Activated CD4-positive, alpha-beta T cell treated with anti-CD3 and anti-CD28 coated beads, Interleukin-2, amount 10 ng/mL, durations not matched to agents 24 days and 14 days (primary cell): ENCODE measurements at places on chromosomes 16 and 17. TPM values are rescaled to one million over a fixed set of nuclear protein-coding genes. Genes with fewer than 3 reads are reported as not detected.

- H3K27ac ChIP-seq, result no peak overlapping the region
- peaks cover 22% of the 10 kb centered on the region for H3K36me3 ChIP-seq
- no peak for DNase-seq
These were observed 2.7 kb upstream of the MVD start for GRCh38 chr16:88665570-88665969.

DNA sequence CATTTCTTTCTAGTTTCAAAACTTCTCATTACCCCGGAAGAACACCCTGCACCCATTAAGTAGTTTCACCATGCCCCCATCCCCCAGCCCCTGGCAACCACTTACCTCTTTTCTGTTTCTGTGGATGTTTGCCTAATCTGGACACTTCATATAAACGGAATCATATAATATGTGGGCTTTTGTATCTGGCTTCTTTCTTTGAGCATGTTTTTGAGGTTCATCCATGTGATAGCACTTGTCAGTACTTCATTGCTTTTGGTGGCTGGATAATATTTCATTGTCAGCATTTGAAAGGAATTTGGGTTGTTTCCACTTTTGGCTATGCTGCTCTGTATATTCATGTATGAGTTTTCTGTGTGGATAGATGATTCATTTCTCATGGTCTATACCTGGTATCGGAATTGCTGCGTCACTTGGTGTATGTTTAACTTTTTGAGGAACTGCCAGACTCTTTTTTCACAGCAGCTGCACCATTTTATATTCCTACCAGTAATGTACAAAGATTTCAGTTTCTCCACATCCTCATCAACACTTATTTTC lies 30.0 kb upstream of the SLC5A10 start:
- peak; percentile 69 for DNase-seq
- H3K36me3 ChIP-seq, result peaks cover 36% of the 10 kb centered on the region
- H3K4me1 ChIP-seq, result peaks cover 51% of the 10 kb centered on the region
- H3K27ac ChIP-seq, result peak overlapping the region; percentile 90
- H3K27me3 ChIP-seq, result no peaks in the 10 kb centered on the region

GRCh38 chr17:16478649-16479048 lies 13.3 kb downstream of the LRRC75A start:
- H3K4me3 ChIP-seq, result no peak overlapping the region
- H3K27ac ChIP-seq, result no peak overlapping the region
- H3K36me3 ChIP-seq, result no peaks in the 10 kb centered on the region
- no peak for DNase-seq
- no peaks in the 10 kb centered on the region for H3K27me3 ChIP-seq

DNA sequence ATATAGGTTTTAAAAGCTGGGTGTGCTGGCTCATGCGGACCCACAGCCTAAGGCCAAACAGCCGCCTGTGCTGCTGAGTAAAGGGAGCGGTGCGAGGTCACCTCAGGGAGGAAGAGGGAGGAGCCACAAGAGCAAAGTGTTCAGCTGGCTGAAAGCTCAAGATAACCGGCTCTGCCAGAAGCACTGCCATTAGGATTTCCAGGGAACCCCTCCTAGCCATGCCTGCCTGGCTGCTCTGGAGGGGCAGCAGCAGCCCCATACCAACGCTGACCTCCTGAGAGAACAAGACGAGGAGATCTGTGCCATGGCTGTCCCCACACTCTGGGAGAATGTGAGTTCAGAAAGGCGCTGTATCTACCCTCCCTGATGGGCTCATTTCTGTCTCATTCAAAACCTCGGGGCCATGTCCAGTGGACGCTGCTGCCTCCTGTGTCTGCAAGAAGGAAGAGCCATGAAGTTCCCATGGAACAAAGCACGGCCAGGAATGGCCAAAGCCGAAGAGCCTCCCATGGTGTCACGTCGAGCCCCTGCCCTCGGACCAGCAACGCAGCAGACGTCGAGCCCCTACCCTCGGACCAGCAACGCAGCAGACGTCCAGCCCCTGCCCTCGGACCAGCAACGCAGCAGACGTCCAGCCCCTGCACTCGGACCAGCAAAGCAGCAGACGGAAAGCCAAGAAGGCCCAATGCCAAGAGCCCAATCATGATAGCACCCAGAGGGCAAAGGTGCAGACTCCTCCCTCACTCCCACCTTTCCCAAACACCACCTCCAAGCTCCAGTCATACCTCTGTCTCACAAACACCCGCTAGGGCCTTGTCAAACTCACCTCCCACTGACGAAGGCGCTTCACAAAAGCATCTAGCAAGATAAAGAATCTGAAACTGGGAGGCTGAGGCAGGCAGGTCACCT lies 107.0 kb downstream of the ANKRD11 start:
- no peaks in the 10 kb centered on the region for H3K27me3 ChIP-seq
- H3K27ac ChIP-seq, result peak overlapping the region; percentile 87
- H3K4me1 ChIP-seq, result peaks cover 55% of the 10 kb centered on the region
- peaks cover 12% of the 10 kb centered on the region for H3K36me3 ChIP-seq
- peak overlapping the region; percentile 71 for H3K4me3 ChIP-seq

DNA sequence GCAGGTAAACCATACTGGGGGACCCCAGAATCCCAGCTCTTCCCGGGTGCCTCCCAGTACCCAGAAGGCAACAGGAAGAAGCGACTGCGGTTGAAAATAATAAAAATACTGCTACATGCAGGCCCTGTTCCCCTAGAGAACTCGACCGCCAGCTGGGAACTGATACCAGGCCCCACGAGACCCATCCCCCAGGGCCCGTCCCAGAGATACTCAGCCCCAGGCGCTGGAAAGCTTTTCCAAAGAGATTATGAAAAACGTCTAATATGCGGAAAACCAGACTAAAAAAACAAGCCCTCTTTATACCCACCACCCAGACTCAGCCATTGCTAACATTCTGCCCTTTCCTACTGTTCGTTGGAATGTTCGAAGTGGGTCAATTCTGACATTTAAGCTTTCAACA lies 12.9 kb upstream of the MEAK7 start:
- no peak overlapping the region for H3K4me3 ChIP-seq
- DNase-seq, result no peak
- peak overlapping the region; percentile 85 for H3K27ac ChIP-seq
- H3K36me3 ChIP-seq, result peaks cover 19% of the 10 kb centered on the region

GRCh38 chr17:41520821-41521521 lies 2.3 kb upstream of the KRT15 start:
- H3K4me1 ChIP-seq, result no peaks in the 10 kb centered on the region
- no peak for DNase-seq
- no peak overlapping the region for H3K27ac ChIP-seq
- H3K27me3 ChIP-seq, result peaks cover 5% of the 10 kb centered on the region
- H3K36me3 ChIP-seq, result no peaks in the 10 kb centered on the region

- no peaks in the 10 kb centered on the region for H3K36me3 ChIP-seq
- H3K4me1 ChIP-seq, result no peaks in the 10 kb centered on the region
- H3K27ac ChIP-seq, result no peak overlapping the region
These were observed 19.8 kb downstream of the CA10 start for GRCh38 chr17:52138752-52139151.

DNA sequence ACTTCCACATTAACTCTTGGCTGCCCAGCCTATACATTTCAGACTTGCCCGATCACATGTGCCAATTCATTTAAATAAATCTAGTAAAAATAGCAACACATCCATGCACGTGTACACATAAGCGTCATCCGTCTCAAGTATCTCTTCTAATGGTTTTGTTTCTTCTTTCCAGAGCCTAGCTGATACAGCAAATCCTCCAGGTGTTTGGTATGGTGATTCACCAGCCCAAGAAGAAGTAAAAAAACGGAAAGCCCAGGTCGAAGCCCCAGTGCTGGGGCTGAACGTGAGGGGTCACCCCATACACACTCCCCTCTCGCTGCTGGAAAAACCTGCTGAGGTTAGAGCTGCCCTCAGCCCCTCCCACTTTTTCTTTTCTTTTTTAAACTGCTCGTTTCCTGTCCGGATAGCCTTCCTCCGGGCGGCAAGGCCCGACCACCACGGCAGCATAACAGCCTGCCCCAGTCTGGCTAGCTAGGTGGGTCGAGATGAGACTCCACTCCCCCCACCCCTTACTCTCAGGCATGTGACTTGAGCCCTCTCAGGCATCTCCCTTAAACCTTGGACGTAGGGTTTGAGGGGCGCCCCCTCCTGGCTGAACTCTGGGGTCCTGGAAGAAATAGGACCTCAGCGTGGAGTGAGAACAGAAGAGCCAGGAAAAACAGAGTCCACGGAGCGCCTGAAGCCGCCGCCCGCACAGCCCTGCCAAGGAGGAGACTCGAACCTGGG lies 13.9 kb upstream of the OR1F1 start:
- peak overlapping the region; percentile 11 for H3K27ac ChIP-seq
- peaks cover 6% of the 10 kb centered on the region for H3K36me3 ChIP-seq
- peak overlapping the region; percentile 76 for H3K4me3 ChIP-seq
- H3K4me1 ChIP-seq, result peaks cover 34% of the 10 kb centered on the region

GRCh38 chr16:17970816-17971331 lies 365.7 kb downstream of the NPIPA8 start:
- no peak for DNase-seq
- no peaks in the 10 kb centered on the region for H3K36me3 ChIP-seq
- H3K27me3 ChIP-seq, result no peaks in the 10 kb centered on the region
- no peak overlapping the region for H3K4me3 ChIP-seq

GRCh38 chr17:76753061-76753961 lies 15.4 kb downstream of the MFSD11 start:
- peaks cover 38% of the 10 kb centered on the region for H3K36me3 ChIP-seq
- no peaks in the 10 kb centered on the region for H3K27me3 ChIP-seq
- peak overlapping the region; percentile 89 for H3K4me3 ChIP-seq
- peak overlapping the region; percentile 92 for H3K27ac ChIP-seq
- H3K4me1 ChIP-seq, result peaks cover 23% of the 10 kb centered on the region

DNA sequence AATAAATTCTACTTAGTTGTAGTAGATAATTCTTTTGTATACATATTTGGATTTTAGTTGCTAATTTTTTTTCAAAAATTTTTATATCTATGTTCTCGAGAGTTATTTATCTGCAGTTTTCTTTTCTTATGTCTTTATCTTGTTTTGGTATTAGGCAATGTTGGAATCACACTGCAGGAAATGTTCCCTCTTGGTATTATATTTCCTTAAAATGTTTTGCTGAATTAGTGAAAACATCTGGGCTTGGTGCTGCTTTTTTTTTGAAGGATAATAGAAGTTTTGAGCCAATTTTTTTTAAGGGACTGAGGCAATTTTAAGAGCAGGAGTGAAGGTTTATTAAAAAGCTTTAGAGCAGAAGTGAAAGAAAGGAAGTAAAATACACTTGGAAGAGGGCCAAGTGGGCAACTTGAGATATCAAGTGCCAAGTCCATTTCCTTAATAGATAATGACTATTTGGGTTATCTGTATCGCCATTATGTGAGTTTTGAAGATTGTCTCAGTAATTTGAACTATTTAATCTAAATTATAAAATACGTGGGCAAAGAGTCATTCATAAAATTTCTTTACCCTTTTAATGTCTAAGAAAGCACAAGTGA lies 1390.1 kb upstream of the CDH8 start:
- no peak overlapping the region for H3K27ac ChIP-seq
- H3K4me1 ChIP-seq, result no peaks in the 10 kb centered on the region
- no peak for DNase-seq
- no peaks in the 10 kb centered on the region for H3K27me3 ChIP-seq
- H3K36me3 ChIP-seq, result no peaks in the 10 kb centered on the region

DNA sequence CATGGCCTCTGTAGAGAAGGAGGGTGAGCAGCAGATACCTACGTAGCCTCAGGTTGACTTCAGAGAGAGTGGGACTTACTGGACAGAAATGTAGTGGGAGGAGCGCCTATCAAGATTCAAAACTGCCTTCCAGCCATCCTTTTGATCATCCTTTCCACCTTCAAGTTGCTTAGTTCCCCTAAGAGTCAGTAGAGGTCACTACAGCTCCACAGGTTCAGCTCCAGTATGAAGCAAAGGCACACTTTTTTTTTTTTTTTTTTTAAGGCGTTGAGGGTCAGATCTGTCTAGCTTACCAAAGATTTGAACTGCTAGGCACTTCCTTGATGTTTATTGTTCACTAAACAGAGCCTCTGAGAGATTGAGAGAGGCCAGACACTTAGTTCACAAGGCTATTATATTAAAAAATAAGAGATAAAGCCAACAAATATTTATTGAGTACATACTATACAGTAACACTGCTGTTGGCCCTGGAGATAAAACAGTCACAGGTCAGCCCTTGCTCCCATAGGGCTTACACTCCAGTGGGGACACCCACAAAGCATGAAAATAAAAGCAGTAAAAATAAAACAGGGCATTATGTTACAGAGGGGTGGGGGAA lies 3.1 kb downstream of the RNF227 start:
- peaks cover 28% of the 10 kb centered on the region for H3K4me1 ChIP-seq
- H3K4me3 ChIP-seq, result peak overlapping the region; percentile 24
- H3K27ac ChIP-seq, result peak overlapping the region; percentile 58
- H3K36me3 ChIP-seq, result peaks cover 47% of the 10 kb centered on the region

DNA sequence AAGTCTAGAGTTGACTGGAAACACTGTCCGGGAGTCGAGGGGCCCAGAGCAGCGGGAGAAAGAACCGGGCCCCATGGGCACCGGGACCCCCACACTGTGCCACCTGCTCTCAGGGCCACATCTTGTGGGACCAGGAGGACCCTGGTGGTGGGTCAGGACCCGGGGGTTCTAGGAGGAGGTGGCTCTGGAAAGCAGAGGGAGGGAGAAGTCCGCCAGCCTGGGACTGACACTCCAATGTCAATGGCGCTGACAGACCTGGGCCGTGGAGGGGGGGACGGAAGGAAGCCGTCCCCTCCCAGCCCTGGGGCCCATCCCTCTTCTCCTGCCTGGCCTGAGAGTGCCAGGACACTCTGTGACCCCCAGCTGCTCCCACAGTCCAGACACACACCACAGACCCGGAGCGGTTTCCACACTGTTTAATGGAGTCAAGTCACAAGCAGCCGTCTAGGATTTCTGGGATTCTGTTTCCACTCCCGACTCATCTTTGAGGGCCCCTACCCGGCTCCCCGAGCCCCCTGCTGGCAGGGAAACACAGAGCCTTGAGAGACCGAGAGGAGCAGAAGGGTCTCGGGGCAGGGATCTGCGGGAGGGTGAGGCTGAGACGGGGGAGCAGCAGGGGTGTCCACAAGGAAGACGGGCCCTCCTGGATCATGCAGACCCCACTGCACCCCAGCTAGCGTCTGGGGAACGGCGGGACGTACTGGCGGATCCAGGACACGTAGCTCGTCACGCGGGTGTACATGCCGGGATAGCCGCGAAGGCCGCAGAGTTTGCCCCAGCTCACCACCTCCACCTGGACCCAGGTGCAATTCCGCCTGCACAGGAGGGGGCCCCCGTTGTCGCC lies 23.5 kb upstream of the UBE2I start:
- H3K36me3 ChIP-seq, result no peaks in the 10 kb centered on the region
- H3K27ac ChIP-seq, result no peak overlapping the region
- H3K4me1 ChIP-seq, result no peaks in the 10 kb centered on the region
- H3K4me3 ChIP-seq, result no peak overlapping the region
- DNase-seq, result no peak

DNA sequence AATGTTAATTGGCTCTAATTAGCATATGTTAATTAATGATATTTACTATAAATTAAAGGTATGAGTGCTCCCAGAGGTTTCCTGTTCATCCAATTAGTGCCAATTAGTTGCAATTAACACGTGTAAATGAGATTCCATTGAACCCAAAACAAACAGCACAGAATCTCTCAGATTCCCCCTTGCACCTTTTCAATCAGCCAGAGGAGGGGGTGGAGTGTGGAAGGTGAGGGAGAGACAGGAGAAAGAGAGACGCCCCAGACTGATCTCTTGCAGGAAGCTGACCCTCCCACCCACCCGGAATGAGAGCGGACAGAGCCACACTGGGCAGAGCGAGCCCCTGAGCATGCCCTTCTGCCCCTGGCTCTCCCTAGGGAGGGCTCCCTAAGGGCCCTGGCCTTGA lies 24.1 kb upstream of the LHX1 start:
- H3K4me3 ChIP-seq, result no peak overlapping the region
- H3K27me3 ChIP-seq, result peaks cover 15% of the 10 kb centered on the region
- H3K36me3 ChIP-seq, result no peaks in the 10 kb centered on the region
- H3K27ac ChIP-seq, result no peak overlapping the region
- H3K4me1 ChIP-seq, result peaks cover 5% of the 10 kb centered on the region

The STX4 gene
- total RNA-seq, result 49.1 and 54.8 TPM in 2 replicates

The SOX8 gene
- total RNA-seq, result 0.77 and 0.92 TPM in 2 replicates

The RANBP10 gene
- total RNA-seq, result 18.2 and 18.6 TPM in 2 replicates

The PRSS53 gene
- 4.3 and 4.8 TPM in 2 replicates for total RNA-seq

The TMC8 gene
- 231 and 234 TPM in 2 replicates for total RNA-seq

The EME1 gene
- total RNA-seq, result 30.7 and 35.4 TPM in 2 replicates

The SLC6A4 gene
- not detected in 2 replicates for total RNA-seq

The TMEM220 gene
- total RNA-seq, result 0.56 and 1.3 TPM in 2 replicates

The SEPTIN1 gene
- 162 and 163 TPM in 2 replicates for total RNA-seq
